ENCODE measurements at places on chromosomes 5 and 9. TPM values are rescaled to one million over a fixed set of nuclear protein-coding genes. Genes with fewer than 3 reads are reported as not detected.

DNA sequence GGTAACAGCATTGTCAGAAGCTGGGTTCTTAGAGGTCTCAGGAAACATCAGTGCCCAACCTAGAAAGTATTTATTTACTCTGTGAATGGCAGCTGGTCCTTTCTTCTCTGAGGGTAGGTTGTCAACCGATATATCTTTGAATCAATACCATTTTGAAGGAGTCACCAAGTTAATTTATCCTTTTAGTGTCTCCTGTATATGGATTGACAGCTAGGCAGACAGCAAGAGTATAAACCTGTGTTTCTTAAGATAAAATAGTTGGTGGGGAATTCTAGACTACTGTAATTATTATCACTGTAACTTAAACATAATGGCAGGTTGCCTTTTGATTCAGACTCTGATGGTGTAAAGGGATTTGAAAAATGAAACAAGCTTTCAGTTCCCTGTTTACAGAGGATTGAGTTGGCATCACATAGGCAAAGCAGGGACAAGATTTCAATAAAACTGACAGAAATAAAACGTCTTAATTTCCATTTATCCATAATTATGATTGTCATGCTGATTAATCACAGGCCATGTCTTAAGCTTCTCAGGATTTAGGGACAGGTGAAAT is 190.8 kb upstream of the HAPLN1 start:
- H3K4me1 ChIP-seq: no peaks in the 10 kb centered on the region
- H3K27me3 ChIP-seq: no peaks in the 10 kb centered on the region
- H3K27ac ChIP-seq: no peak overlapping the region

GRCh38 chr5:172299916-172300439 is 16.4 kb upstream of the UBTD2 start:
- no peak overlapping the region for H3K4me3 ChIP-seq
- H3K36me3 ChIP-seq: no peaks in the 10 kb centered on the region
- DNase-seq: no peak
- no peak overlapping the region for H3K27ac ChIP-seq

GRCh38 chr9:85212209-85212608 is 529.5 kb downstream of the AGTPBP1 start:
- no peaks in the 10 kb centered on the region for H3K36me3 ChIP-seq
- no peak overlapping the region for H3K27ac ChIP-seq
- no peaks in the 10 kb centered on the region for H3K27me3 ChIP-seq
- DNase-seq: no peak
- no peaks in the 10 kb centered on the region for H3K4me1 ChIP-seq

- no peak overlapping the region for H3K4me3 ChIP-seq
- DNase-seq: peak; percentile 29
- H3K27ac ChIP-seq: no peak overlapping the region
- H3K27me3 ChIP-seq: no peaks in the 10 kb centered on the region
- no peaks in the 10 kb centered on the region for H3K4me1 ChIP-seq
- H3K36me3 ChIP-seq: no peaks in the 10 kb centered on the region
Observed at GRCh38 chr9:138060365-138060764, 182.8 kb downstream of the CACNA1B start.

GRCh38 chr5:111075520-111075919 is 4.0 kb downstream of the TSLP start:
- no peak overlapping the region for H3K27ac ChIP-seq
- no peak for DNase-seq
- peaks cover 7% of the 10 kb centered on the region for H3K4me1 ChIP-seq
- H3K36me3 ChIP-seq: no peaks in the 10 kb centered on the region

- peaks cover 20% of the 10 kb centered on the region for H3K4me1 ChIP-seq
- H3K27me3 ChIP-seq: no peaks in the 10 kb centered on the region
- peak; percentile 74 for DNase-seq
- H3K36me3 ChIP-seq: no peaks in the 10 kb centered on the region
- no peak overlapping the region for H3K4me3 ChIP-seq
- H3K27ac ChIP-seq: no peak overlapping the region
Observed at GRCh38 chr9:33458444-33458843, 11.1 kb upstream of the AQP3 start.

DNA sequence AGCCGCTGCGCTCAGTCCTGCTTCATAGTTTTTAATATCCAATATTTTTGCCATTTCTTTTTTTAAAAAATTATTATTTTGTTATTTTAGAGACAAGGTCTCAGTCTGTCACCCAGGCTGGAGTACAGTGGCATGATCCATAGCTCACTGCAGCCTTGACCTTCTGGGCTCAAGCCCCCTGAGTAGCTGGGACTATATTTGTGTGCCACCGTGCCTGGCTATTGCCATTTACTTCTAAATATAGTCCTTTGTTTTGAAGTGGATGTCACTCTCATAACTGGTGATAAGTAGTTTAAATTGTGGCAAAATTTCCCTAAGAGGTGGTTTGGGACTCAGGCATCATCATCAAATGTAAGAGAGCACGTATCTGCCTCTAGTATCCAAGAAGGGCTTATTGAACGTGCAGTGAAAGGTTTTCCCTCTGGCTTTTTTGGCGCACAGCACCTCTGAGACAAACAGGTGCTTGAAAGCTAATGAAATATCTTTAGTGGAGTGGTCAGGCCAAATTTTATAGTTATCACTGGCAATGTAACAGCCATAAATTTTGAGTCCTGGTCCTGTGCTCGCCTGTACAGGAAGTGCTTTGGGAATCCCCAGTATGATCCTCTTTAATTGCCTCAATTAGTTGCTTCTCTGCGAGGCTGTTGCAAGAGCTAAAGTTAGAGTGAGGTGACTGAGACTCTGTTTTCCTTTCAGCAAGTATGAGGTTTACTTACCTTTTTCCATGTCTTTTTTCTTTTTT is 14.8 kb downstream of the STXBP1 start:
- no peak overlapping the region for H3K4me3 ChIP-seq
- H3K27ac ChIP-seq: no peak overlapping the region
- DNase-seq: no peak
- no peaks in the 10 kb centered on the region for H3K27me3 ChIP-seq

- no peaks in the 10 kb centered on the region for H3K36me3 ChIP-seq
- no peaks in the 10 kb centered on the region for H3K27me3 ChIP-seq
- H3K4me3 ChIP-seq: no peak overlapping the region
- no peak overlapping the region for H3K27ac ChIP-seq
- DNase-seq: no peak
- H3K4me1 ChIP-seq: no peaks in the 10 kb centered on the region
Observed at GRCh38 chr9:98930792-98931191, 12.9 kb upstream of the COL15A1 start.

DNA sequence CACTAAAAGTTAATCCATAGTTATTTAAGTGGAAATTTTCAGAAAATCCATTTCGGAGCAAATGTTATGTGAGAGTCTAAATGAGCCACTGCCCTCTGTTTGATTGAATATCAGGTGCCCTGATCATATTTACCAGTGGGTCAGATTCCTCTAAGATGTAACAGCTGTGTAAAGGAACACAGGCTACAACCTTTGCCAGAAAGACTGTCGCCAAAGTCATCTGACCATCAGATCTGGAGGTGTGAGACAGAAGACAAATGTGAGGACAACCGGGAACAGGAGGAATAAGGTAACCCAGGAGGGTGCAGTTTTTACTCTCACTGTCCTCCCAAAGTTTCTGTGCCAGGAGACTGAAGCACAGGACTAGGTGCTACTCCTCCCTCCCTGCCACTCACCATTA is 90.8 kb downstream of the CAAP1 start:
- no peaks in the 10 kb centered on the region for H3K27me3 ChIP-seq
- H3K4me1 ChIP-seq: no peaks in the 10 kb centered on the region
- no peaks in the 10 kb centered on the region for H3K36me3 ChIP-seq
- no peak overlapping the region for H3K27ac ChIP-seq

DNA sequence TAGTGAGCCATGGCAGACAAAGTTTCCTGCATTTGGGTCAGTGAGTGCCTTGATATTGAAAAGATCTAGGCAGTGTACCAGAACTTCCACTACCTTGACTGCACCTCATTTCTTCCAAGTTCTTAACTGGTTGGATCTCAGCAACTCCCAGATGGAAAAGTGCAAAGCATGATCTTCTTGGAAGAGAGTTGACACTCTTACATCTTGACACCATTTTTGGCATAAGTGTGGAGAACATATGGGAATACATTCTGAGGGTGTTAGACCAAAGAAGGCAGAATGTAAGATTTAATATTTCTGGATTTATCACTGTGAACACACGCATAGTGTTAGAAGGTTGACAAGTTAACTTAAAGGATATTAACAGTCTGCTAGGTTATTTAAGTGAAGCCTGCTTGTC is 555.1 kb upstream of the CTNND2 start:
- no peaks in the 10 kb centered on the region for H3K4me1 ChIP-seq
- H3K27me3 ChIP-seq: no peaks in the 10 kb centered on the region
- DNase-seq: no peak
- H3K27ac ChIP-seq: no peak overlapping the region
- H3K36me3 ChIP-seq: no peaks in the 10 kb centered on the region
- H3K4me3 ChIP-seq: no peak overlapping the region

- no peaks in the 10 kb centered on the region for H3K27me3 ChIP-seq
- no peak overlapping the region for H3K4me3 ChIP-seq
- DNase-seq: no peak
Observed at GRCh38 chr9:123544007-123544827, 188.2 kb downstream of the CRB2 start.

Gene PCDHGA2
- total RNA-seq: 1.1 TPM

Data from Peyer's patch (tissue), 4 donors.